ENCODE measurements at places on chromosomes 3 and 15. TPM values are rescaled to one million over a fixed set of nuclear protein-coding genes. Genes with fewer than 3 reads are reported as not detected.

GOLGA8R gene
- total RNA-seq: 0.26 TPM

GRCh38 chr3:182683858-182684257, 109.4 kb upstream of the ATP11B start:
- no peak for DNase-seq

DNA sequence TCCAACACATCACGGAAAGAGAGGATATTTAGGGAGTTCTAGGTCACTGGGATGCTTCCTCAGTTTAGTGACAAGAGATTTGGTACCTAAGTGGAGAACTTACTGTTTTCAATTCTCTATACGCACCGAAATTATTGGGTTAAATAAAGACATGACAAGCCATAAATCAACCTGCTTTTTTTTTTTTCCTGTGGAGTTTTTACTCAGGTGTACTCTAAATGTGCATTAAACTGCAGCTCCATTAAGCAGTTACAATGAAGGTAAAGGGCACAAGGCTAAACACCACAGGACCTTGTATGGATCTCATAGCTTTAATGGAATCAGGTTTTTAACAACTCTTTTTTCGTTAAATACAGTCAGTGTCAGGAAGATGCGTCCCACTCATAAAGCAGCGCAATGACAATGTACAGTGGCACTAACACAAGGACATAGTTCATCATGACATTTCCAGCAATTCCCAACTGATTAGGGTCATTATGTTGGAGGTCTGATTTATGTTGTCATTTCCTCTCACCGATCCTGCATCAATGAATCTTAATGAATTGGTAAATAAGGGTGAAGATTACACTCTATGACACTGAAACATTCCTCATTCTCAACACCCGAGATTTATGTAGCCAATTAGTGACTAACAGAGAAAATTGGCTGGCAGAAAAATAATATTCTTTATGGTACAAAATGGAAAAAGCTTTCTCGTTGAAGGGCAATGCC, 355.2 kb downstream of the FOXP1 start:
- no peak for DNase-seq

- peak; percentile 20 for DNase-seq
These were observed 225.6 kb upstream of the ROPN1 start for GRCh38 chr3:124217542-124217941.

TICRR gene
- total RNA-seq: 3.7 TPM
